Peyer's patch (tissue), 4 donors: ENCODE measurements at places on chromosomes 2 and 18. TPM values are rescaled to one million over a fixed set of nuclear protein-coding genes. Genes with fewer than 3 reads are reported as not detected.

The DYSF gene
- total RNA-seq: 4.3 TPM

The ACTR2 gene
- 101 TPM for total RNA-seq

The COL6A3 gene
- total RNA-seq: 51.7 TPM

The GNLY gene
- 1.7 TPM for total RNA-seq

The FBXO41 gene
- 1.8 TPM for total RNA-seq

The ALPI gene
- 473 TPM for total RNA-seq

The WNT10A gene
- total RNA-seq: not detected

The GPBAR1 gene
- 4.3 TPM for total RNA-seq

The PLGLB1 gene
- 8.4 TPM for total RNA-seq

The POTEJ gene
- total RNA-seq: not detected

The FSIP2 gene
- total RNA-seq: 5.0 TPM

The MAPRE2 gene
- total RNA-seq: 25.7 TPM

The BUB1 gene
- total RNA-seq: 5.8 TPM

The NEUROD1 gene
- 3.5 TPM for total RNA-seq

The PCARE gene
- total RNA-seq: not detected

The TUBA3E gene
- total RNA-seq: not detected

The QPCT gene
- not detected for total RNA-seq

The IKZF2 gene
- total RNA-seq: 8.3 TPM

The CLEC4F gene
- 0.67 TPM for total RNA-seq
